D721Med (cell line): ENCODE measurements at places on chromosomes 7 and 10.

GRCh38 chr10:2993636-2994035 is 73.7 kb upstream of the PFKP start:
- DNase-seq: no peak

DNA sequence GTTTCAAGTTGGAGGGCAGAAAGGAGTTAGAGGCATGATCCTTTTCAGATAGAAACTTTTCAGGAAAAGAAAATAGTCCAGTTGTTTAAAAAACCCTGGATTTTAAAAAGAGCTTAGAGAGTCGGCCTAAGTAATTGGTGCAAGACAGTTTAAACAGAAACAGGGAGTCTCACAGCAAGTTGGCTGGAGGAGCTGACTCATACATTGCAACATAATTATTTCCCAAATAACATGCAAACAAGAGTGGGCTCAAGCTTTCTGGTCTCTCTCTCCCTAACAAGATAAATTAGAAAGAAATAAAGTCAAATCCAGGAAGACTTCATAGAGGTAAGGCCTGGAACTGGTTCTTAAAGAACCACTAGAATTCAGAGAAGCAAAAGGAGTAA is 100.3 kb upstream of the AGBL3 start:
- DNase-seq: no peak

DNA sequence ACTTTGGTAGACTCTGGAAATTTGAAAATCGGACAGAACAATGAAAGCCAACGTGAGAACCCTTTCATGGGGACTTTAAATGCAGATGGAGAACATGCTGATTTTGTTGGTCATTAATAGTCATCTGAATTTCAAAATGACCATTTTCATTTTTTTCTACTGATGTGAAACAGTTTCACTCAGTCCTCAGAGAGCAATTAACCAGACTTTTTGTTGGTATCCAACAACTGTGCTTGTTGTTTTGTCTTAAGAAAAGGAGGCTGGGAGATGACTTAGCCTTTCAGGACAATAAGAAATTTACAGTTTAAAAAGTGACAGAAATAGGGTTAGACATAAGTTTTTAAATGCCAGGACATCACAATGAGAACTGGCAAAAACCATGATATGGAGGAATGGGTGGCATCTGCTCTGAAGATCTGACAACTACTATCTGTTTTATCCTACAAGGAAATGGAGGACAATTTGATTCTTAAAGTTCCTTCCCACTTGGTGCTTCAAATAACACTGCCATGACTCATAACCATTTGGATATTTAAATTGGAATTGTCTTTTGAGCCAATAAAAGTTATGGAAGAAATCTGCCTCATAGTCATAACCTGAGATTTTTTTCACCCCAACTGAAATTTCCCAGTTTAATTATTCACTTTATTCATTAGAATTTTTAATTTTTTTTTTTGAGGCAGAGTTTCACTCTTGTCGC is 87.2 kb upstream of the HPS1 start:
- no peak for DNase-seq

- DNase-seq: no peak
These were observed 7.3 kb downstream of the ASL start for GRCh38 chr7:66082886-66083415.

GRCh38 chr10:49161411-49161997 is 26.7 kb downstream of the TMEM273 start:
- DNase-seq: no peak
